Nucleus accumbens (tissue), 56 donors: ENCODE measurements at places on chromosomes 4 and X.

- DNase-seq, result no peak
These were observed 6.1 kb upstream of the CXorf66 start for GRCh38 chrX:139971394-139971749.

DNA sequence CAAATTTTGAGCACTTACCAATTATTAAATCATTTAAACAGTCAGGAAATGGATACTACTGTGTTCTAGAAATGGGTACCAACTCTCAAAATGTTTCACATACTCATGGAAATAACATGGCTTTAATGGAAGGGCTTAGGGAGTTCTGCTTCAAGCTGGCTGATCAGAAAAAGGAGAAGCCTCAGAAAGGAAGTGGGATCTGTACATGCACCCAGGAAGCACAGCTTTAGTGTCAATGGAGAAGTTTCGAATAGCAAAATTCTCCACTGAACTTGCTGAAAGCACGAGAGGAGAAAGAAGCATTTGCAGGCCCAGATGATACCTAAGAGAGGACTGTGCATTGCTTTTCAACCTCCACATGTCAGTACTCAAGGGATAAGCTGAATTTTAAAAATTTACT lies 11.1 kb upstream of the HS3ST1 start:
- DNase-seq, result no peak

DNA sequence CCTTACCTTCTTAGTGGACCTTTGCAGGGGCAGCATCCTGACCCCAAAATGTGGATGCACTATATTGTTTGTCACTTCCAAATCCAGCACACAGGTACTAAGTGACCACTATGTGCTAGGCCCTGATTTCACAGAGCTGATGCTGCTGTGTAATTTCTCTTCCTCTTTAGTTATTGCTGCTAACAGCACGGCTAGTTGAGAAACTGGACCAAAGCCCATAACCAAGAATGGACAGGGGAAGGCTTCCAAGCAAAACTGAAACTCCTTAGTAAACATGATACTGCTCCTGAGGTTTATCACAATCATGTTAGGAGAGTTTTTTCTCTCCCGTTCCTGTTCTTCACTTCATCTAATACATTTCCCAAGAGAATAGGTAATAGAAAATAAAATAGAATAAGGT lies 172.9 kb upstream of the TTC29 start:
- no peak for DNase-seq

- DNase-seq, result no peak
These were observed 294.2 kb downstream of the GRIA2 start for GRCh38 chr4:157514711-157515110.

DNA sequence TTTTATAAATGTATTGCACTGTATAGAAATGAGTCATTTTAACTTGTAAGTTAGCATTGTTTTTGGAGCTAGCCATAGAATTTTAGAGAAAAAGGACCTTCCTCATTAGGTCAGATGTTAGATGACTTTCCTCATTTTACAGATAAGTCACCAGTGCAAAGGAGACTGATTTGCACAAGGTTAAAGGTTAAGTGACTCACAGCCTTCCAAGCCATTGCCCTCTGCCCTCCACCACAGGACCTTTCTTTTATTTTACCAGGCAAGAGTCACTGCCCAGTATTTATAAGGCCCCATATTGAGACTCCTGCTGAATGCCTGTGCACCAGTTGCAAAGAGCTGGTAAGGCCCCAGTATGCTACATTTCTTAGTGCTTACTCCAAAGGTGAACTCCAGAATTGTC lies 4.2 kb upstream of the ABCG2 start:
- DNase-seq, result no peak

GRCh38 chrX:96764864-96765263 lies 80.2 kb downstream of the DIAPH2 start:
- no peak for DNase-seq

- no peak for DNase-seq
These were observed 129.1 kb upstream of the PACRGL start for GRCh38 chr4:20570981-20571715.

- no peak for DNase-seq
These were observed 734 bp upstream of the GALNT7 start for GRCh38 chr4:173167758-173168395.

DNA sequence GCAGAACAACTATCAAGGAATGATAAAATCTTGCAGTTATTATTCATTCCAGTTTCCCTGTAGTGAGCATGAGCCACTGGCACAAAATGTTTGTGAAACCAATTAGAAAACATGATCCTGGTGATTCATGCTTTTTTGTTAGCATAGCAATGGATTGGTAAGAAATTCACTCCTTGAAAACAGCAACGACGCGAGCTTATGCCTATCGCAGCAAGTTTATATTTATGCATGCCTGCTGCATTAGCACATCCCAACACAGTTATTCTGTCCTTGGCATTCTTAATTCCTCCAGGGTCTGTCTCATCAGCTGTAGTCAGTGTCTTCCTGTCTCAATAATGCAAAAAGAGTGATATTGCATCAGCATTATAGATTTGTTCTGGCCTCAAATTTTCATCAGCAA lies 975.9 kb downstream of the STIM2 start:
- no peak for DNase-seq

- DNase-seq, result no peak
These were observed at the start of gene TLR1 for GRCh38 chr4:38804654-38805295. TLR1 (minus strand) TSS chr4:38804791; CDS start chr4:38798831, 5,960 bp downstream.

DNA sequence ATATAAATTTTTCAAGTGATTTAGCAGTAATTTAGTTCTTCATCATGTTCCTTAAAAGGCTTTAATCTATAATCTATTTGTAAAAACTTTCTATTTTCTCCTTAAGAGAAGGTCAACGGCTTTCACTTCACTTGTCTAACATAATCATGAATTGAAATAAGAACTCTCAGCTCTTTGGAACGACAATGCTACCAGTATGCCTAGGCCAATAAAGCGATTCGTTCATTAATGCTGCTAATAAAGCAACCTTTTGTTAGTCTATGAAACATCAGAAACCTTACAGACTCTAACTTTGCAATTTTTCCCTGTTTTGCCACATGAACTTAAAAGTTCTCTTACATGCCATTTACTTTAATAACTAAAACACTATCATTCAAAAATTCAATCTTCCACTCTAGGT lies 47.6 kb downstream of the FBXW7 start:
- no peak for DNase-seq

GRCh38 chr4:91222014-91222413 lies 1081.8 kb upstream of the GRID2 start:
- no peak for DNase-seq

- no peak for DNase-seq
These were observed 169.0 kb upstream of the BCOR start for GRCh38 chrX:40266490-40267333.

DNA sequence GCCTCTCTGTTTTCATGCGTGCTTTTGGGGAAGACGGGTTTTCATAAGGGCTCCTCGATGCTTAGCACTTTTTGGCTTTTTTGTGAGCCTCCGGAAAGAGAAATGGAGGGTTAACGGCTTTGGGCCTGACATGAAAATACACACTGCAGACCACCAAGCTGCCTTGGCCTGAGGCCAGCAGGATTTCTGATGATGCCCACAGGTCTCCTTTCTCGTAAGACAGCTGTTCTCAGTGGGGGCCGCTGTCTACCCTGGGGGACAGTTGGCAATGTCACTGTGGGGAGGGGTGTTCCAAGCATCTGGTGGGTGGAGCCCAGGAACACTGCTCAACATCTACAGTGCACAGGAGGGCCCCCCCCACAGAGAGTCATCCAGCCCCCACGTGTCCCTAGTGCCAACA lies 29.4 kb upstream of the CLDN34 start:
- no peak for DNase-seq

GRCh38 chrX:125131164-125131563 lies 188.5 kb upstream of the TEX13C start:
- DNase-seq, result no peak

GRCh38 chr4:82419451-82419850 lies 10.8 kb downstream of the HNRNPDL start:
- DNase-seq, result no peak

GRCh38 chrX:40108959-40109287 lies 11.2 kb upstream of the BCOR start:
- DNase-seq, result peak; percentile 30

DNA sequence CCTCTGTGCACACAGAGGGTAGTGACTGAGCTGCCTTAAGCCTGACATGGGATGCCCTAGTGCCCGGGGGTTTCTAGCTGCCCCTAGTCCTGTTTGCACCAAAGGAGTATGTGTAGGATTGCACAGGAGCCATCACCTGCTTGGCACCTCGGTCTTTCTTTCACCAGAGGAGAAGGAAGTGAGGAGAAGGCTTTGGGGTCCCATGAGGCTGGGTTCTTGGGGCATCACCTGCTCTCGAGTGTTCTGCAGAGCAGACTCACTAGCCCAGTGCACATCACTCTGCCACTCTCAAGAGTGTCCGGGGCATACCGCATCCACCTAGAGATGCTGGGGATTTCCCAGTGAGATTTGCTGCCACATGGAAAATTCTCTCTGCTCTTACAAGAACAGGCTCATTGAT lies 40.5 kb upstream of the GPR78 start:
- no peak for DNase-seq

DNA sequence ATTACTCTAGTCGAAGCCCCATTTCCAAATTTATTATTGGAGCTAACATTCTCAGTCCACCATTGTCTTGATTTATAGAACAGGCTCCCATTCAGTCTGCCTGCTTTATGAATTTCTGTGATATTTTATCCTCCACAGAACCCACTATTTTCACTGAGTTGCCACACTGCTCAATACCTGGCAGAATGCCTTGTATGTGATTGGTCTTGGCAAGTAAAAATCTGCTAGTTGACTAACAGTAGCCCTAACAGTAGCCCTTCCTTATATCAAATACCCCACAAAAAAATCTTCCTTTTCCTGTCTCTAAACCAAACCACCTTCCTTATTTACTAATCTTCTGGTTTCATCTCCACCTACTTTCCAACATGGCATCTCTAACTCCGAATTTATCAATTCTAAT lies 82.6 kb downstream of the CHM start:
- DNase-seq, result no peak

DNA sequence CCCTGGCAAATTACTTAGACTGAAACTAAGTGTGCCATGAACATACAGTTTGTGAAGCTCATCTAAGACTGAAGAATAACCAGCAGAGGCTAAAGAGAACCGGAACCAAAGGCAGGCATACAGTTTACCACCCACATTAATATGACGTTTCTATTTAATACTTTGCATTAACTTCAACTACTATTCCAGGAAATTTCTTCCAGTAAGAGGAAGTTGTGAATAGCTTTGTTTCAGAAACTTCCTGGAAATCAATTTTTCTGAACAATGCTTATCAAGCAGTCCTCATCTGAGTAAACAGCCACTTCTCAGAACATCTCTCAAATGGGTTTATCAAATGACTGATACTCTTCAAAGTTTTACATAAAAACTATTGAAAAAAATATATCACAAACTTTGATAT lies 252.7 kb downstream of the OPHN1 start:
- DNase-seq, result no peak

DNA sequence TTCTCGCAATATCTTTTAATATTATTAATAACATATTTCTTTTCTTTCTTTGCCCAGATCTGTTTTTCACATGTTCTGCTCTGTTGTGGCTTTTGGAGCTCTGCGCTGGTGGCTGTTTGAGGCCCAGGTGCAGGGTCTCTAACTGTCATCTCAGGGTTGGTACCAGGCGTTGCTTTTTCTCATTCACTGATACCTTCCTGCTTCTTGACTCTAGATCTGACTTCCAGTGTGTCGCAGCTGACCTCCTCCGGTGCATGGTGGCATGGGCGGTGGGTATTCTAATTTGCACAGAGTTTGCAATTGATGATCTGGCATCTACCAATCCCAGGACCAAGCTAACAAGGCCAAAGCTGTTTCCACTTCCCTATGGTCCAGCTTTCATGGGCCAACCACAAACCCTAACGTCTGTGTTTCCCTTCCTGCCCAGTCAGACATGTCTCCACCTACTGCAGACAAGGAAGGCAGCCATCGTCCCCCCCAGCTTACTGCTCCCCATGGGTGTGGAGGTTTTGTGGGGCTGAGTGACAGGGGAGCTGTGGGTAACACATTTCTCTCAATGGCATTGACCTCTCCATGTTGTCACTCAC lies 25.2 kb downstream of the LETM1 start:
- no peak for DNase-seq

DNA sequence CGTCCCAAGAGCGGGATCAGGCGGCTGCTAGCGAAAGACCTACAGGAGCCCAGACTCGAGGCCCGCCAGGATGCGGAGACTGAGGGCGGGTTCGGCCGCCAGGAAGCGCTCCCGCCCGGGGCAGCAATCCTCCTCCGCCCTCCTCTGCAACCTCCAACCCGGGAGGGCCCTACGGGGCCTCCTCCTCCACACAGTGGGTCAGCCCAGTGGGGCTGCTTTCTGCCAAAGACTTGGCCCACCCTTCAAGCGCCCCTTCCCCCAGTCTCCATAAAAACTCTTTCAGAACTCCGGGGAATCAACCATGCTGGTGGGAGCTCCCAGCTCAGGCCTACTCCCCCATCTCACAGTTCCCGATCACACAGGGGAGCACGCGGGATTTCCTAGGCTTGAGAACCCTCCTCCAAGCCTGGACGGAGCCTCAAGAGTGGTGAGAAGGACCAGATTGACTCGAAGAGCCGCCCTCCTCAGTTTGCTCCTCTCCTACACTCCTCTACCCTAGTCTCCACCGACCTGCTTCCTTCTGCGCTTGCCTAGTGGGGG lies 77.5 kb downstream of the RLIM start:
- DNase-seq, result no peak

DNA sequence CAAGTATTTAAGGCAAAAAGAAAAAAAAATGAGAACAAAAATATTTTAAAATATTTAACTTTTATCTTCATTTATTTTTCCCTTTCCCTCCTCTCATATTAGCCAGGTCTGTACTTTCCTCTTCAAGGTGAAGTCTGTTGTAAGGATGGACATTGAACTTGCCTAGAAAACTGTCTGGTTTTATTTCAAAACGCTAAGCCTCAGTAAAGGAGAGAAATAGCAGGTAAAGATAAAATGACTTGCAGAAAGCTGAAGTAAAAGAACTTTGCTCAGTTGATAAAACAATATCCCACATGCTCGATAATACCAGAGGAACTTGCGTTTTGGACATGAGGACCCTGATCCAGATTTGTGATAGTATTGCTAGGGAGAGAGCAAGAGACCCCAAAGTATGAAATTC lies 28.6 kb upstream of the METAP1 start:
- no peak for DNase-seq

GRCh38 chrX:53930515-53931380 lies 113.5 kb downstream of the PHF8 start:
- no peak for DNase-seq

- peak; percentile 47 for DNase-seq
These were observed 821 bp downstream of the SLITRK2 start for GRCh38 chrX:145818186-145819113.

- no peak for DNase-seq
These were observed 17.3 kb upstream of the UVSSA start for GRCh38 chr4:1329408-1330371.

DNA sequence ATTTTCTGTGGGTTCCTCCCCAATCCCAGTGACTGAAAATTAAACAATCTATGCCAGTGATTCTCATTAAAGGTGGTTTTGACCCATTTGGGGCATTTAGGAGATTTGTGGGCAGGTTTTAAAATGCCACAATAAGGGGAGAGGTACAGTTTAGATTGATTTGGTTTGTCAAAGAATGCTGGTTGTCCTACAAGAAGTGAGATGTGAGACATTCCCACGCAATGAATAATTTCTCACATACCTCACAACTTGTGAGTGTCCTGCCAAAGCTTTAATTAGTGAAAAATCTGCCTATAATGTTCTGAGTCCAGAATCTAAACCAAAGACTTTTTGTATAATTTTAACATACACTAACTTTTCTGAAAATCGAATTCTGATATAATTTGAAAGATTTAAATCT lies 199.4 kb downstream of the MAPK10 start:
- no peak for DNase-seq
